Astrocyte of the spinal cord (primary cell): ENCODE measurements at places on chromosomes 5 and 9.

GRCh38 chr5:15363601-15364000 is 136.4 kb upstream of the FBXL7 start:
- no peak for DNase-seq

GRCh38 chr5:763998-764781 is 20.3 kb downstream of the ZDHHC11B start:
- no peak for DNase-seq

- peak; percentile 6 for DNase-seq
Observed at GRCh38 chr5:118863345-118863744, 125.0 kb downstream of the DTWD2 start.

DNA sequence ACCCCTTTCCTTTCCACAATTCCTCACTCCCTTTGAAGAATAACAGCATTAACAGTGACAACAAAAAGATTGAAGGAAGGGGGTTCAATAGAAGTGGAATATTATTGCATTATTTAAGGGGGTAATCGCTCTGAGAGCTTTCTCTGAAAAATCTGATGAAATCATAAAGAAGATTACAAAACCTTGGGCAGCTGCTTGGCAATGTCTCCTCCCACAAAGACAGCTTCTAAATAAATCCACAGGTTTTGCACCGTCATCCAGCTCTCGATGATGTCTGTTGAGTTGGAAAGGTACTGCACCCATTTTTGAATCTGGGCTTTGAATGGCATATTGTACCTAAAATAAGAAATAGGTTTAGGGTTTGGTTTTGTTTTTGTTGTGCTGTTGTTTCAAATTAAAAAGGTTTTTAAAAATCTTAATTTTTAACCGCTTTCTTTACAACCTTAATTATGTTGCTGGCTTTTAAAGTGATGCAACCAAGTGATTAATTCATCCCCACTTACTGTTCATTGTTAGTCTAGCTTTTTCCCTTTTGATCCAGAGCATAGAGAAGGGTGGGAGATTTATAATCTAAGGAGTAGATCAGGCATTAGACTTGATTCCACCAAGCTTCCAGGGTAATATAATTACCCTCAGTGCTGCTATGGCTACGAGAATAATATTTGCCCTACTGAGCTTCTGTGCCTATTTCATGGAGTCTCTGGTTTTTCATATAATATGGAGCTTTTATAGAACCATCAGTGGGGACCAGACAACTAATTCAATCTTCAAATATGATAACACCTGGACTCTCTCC is 85.0 kb downstream of the DNAH5 start:
- DNase-seq = no peak

DNA sequence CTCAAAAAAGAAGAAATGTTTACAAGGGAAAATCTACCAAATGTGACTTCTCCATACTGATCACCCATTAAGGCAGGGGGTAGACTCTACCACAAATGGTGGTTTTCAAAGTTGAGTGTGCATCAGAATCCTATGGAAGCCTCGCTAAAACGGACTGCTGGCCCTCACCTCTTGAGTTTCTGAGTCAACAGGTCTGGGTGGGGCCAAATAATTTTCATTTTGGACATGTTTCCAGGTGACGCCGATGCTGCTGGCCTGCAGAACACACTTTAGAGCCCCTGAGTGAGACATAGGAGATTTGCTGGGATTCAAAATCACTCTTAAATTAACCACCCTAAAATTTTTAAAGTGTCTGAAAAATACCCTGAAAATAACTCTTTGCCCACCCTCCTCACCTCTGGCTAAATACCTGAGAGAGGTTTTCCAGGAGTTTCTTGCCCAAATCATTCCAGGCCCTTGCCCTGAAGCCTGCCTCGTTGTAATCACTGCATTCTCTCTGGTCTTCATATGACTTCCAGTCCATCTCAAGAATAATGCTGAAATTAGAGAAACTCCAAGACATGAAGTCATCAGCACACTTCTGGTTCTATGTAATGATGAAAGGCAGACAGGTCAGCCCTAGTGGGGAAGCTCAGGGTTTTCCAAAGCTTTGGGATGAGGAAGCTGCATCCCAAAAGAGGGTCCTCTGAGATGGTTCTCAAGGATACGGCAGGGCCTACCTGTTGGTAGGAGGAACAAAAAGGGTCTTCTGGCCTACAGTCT is 18.2 kb downstream of the C9orf152 start:
- no peak for DNase-seq

DNA sequence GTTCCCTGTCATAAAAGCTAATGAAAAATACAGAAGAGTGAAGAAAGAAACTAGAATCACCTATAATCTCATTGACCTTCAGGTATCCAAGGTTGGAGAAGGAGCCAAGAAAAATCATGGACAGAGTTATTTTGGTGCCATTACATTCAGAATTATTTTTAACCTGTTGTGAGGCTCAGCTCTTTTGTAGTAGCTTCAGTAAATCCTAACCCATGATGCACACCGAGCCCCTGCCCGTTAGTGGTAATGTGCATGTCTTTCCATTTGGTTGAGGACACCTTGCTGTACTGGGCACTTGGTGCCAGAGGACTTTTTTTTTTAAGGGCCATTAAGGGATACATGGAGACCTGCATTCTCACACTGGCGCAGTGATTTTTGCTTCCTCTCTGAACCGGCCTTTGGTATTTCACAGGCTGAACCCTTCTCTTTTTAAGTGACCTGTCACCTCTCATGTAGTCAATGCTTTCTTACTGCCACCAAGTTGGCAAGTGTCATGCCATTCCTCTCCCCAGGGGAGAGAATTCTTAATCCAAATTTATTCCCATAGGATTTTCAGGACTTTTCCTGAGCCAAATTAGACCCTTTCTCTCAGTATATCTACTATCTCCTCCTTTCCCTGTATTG is 125.6 kb downstream of the SMARCA2 start:
- DNase-seq = no peak

DNA sequence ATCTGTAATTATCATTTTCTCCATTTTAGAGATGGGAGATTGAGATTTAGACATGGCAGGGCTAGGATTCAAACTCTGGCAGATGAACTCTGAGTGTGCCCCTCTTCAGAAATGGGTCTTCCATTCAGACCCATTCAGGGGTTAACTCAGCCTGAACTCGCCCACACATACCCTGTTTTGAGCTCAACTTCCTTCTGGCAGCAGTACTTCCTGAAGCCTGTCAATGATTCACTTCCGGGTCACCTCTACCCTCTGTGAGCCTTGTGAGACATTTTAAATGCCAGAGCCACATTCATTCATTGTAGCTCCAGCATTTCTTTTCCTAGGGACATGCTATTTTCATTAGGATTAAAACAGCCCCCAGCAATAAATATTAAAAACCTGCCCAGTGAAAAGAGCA is 209.3 kb upstream of the SLC24A2 start:
- DNase-seq = no peak

GRCh38 chr9:23644896-23645295 is 181.1 kb downstream of the ELAVL2 start:
- DNase-seq = no peak

- no peak for DNase-seq
Observed at GRCh38 chr5:151522226-151522625, 68.9 kb downstream of the FAT2 start.

- DNase-seq = peak; percentile 31
Observed at GRCh38 chr5:78162253-78162862, 132.1 kb downstream of the AP3B1 start.

DNA sequence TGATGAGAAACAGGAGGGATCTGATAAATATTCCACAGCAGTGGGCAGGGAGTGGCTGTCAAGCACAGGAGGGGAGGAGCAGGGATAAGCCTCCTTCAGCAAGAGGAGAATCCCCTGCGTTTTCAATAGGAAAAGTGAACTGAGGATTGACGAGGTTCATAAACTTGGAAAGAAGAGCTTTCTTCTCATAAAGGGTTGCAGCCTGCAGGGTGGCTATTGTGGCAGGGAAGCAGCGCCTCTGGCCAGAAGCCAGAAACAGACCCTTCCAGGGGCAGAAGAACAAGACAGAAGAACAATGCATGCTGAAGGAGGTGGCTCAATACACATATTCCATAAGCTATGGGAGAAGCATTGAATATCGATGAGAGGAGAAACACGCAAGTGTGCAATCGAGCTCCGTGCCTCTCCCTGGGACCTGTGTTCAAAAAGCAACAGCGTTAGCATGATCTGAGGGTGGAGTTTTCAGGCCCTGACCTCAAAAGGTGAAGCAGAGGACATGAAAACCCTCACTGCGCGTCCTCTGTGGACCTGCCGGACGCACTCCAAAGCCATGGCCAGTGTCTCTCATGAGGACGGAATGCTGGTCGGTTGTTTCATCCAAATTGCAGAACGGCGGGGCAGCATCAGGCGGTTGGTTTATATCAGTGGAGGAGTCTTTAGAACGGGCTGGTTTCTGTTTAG is 67.6 kb downstream of the ANKRD33B start:
- no peak for DNase-seq

- no peak for DNase-seq
Observed at GRCh38 chr5:141934099-141934844, 10.6 kb downstream of the DELE1 start.

DNA sequence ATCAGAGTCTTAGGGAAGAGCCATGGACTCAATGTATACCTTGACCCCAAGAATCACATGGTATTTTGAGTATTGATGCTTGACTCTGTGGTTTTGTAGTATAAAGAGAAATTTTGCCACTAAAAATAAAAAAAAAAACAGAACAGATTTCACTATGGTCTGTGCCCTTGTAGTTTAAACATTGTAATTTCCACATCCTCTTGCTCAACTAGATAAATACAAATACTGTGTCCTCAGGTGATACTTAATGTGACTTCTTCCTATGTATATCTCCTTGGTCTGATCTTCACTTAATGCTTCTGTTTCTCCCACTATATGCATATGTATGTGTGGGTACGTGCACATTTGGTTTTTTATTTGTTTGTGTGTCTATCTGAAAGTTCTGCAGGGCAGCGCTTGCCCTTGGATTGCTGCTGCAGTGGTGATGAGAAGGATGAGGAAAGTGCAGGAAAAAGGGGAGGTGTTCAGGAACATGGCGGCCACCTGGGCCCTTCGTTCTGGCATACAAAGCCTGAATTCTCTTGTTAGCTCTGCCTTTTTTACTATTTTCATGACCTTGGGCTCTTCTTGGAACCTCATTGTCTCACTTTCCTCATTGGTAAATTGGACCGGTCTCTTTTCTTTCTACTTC is 222.2 kb downstream of the MAST4 start:
- no peak for DNase-seq

- DNase-seq = no peak
Observed at GRCh38 chr9:99516657-99517049, 294.6 kb downstream of the SEC61B start.

DNA sequence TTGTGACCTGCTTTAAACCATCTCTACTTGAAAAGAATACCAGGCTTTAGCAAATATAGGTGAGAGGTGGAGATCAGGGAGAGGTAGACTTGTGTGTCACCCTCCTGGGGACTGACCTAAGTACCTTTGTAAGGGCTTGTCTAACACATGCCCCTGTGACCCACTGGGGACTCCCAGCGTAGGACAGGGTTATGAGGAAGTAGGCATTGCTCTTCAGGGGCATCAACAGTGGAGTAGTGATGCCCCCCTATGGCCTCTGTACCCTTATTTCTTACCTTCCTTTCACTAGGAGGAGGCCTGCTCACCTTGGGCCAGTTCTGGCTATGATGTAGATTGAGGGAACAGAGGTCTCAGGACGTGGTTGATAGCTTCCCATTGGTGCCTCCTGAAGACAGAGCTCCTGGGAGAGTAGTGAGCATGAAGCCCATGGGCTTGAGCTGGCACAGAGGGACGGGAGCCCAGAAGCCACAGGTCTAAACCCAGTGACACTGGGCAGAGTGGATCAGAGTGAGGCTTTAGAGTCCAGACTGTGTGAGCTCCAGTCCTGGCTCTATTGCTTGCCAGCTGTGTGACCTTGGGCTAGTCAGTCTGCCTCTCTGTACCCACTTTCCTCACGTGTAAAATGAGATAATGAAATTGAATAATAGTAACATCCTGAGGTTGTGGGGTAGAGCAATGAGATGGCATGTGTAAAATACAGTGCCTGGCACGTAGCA is 191.7 kb downstream of the AOPEP start:
- DNase-seq = no peak

- peak; percentile 95 for DNase-seq
Observed at GRCh38 chr9:129557192-129558036, 63.5 kb downstream of the C9orf50 start.
